ENCODE measurements at places on chromosomes 16 and 17.

DNA sequence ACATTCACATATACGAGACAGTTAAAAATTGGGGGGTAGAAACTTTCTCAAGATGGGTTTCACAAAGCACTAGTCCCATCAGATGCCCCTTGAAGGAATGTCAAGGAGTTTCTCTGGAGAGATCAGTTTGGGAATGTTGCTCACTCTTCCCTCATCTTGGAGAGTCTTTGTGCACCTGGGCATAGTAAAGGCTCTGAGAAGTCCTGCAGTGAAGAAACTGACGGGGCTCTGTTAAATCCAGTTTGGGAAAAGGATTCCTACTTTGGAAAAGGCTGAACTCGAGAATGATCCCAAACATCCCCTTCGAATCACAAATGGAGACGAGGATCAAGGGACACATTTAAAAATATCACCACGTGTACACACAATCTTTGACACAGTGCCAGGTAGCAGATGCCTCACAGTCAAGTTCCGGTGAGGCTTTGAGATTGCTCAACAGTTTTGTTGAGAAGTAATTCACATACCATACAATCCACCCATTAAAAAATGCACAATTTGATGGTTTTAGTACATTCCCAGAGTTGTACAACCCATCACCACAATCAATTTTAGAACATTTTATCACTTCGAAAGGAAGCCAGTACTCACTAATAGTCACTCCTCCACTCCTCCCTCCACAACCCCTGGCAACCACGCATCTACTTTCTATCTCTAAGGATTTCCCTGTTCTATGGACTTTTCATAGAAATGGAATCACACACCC, 203.4 kb upstream of the FOXF1 start:
- DNase-seq: peak; percentile 54

DNA sequence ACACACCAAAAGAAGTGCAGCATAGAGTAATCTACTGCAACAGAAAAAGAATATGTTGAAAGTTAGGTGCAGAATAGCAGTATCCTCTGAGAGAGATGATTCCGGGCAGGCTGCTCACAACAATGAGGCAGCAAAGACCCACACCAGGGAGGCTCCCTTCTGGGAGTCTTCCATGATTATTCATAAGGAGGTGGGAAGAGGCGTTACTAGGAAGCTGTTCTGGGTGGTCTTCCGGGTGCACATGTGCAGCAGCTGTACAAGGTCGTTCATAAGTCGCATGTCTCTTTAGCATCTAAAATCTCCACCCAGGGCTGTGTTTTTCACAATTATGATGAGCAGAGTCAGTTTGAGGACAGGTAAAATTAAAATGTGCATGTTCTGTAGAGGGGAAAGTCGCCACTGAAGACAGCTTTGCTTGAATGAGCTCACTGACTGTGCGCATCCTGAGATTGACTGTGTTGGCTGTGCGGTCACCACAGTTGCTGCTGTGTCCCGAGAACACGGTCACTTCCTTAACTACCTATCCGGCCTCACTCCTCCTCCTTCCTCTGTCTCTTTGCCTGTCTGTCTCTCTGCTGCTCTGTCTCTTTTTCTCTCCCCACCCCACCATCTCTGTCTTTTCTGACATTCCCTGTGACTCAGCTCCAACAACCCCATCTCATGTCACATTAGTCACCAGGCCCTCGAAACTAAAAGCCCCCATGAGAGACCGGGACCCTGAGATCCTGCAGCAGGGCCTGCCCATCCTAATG, 125.5 kb upstream of the HSBP1 start:
- DNase-seq: no peak

- no peak for DNase-seq
Observed at GRCh38 chr17:47841488-47842291, 617 bp upstream of the SCRN2 start.

DNA sequence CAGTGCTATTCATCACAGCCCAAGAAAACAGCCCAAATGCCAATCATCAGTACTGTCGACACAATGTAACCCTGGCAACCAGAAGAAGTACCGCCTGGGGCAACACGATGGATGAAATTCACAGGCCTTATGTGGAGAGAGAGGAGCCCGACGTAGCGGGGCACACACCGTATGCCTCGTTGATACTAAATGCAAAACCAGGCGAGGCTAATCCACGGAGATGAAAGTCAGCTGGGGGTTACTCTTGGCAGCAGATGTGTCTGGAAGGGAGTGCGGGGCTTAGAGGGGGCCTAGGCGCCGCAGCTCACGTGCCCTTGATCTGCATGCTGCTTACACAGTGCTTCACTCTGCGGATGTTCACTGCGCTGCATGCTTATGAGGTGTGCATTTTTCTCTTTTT, 29.8 kb downstream of the ITGAE start:
- no peak for DNase-seq

GRCh38 chr17:73017658-73018057, 74.8 kb downstream of the SLC39A11 start:
- DNase-seq: no peak

Data from skeletal muscle cell (primary cell).